Left forelimb (tissue), 1 donor: ENCODE measurements at places on chromosomes 13 and 19.

DNA sequence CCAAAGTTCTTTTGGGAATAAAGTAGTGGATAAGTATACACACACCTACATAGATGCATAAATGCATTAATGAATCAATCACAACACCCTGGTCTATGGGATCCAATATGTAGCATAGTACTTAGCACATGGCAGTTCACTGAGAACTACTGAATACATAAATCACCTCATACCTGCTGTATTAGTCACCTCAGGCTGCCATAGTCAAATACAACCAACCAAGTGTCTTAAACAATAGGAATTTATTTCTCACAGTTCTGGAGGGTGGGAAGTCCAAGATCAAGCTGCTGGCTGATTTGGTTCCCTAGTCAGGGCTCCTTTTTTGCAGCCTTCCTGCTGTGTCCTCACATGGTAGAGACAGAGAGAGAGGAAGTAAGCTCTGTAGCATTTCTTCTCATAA is 228.2 kb downstream of the NHLRC3 start:
- no peak for DNase-seq

- DNase-seq = no peak
Observed at GRCh38 chr19:16561382-16561781, 10.8 kb downstream of the SLC35E1 start.

DNA sequence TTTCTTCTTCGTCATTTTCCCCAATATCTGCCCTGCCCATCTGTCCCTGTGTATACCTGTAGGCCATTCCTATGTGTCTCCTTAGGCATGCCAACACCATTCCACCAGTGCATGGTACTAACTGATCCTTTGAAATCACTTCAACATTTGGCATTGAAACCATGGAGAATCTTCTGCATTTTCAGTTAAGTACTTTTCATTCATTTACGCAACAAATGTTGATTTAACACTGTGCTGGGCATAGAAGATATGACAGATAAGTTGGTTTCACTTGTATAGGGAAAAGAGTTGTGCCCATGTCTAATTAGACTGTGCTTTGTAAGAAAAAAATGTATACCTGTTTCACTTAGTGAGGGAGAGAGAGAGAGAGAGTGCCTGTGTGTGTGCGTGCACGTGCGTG is 77.9 kb upstream of the FLT1 start:
- no peak for DNase-seq

GRCh38 chr19:29664753-29665214 is 477 bp upstream of the PLEKHF1 start:
- DNase-seq = no peak

DNA sequence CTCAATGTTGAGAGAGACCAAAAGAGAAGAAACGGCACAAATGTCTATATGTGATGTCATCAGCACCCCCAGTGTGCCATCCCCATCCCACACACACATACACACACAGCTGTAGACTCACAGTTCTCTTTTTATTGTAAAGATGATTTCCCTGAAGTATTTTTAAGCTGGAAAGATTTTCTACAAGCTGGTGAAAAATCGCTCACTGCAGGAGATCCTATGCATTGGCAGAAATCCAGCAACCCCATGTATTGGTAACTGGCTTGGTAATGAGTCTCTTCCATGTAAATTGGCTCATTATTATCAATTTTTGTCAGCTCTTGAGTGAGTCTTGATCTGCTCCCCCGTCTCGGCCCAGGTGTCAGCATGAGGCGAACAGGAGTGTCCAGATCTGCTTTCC is 107.1 kb upstream of the UQCRFS1 start:
- DNase-seq = no peak

GRCh38 chr19:49862391-49863253 is 4.8 kb downstream of the PNKP start:
- no peak for DNase-seq

- no peak for DNase-seq
Observed at GRCh38 chr19:4233282-4233853, 4.0 kb downstream of the EBI3 start.

DNA sequence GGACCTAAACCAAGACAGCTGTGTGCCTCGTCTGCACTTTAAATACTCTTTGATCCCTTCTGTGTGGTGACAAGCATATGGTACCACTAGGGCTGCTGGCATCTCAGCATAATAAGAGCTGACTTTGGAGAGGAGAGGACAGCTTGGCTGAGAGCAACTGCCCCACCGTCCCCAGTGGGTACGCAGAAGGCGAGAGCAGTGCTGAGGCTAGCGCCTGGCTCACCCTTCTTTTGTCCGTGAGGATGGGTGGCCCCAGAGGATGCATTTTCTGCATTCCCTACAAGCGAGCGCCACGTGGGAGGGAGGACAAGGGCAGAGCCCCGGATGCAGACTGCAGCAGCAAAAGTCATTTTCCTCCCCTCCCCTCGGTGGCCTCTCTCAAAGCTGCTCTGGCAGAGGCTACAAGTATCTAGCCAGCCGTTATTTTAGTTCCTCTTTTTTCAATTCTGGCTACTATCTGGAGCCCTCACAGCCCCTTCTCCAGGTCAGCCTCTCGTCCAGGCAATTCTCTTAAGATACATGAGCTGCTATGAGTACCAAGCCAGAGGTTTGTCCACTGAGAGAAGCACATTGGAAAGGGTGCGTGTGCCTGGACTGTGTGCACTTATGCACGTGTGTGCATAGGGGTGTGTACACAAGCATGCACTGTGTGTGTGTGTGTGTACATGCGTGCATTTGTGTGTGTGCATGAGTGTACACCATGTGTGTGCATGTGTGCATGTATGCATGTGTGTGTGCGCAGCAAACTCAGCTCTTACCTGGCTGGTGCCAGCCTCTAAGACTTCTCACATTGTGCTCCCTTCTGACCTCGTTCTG is 51.3 kb downstream of the RAB20 start:
- no peak for DNase-seq

DNA sequence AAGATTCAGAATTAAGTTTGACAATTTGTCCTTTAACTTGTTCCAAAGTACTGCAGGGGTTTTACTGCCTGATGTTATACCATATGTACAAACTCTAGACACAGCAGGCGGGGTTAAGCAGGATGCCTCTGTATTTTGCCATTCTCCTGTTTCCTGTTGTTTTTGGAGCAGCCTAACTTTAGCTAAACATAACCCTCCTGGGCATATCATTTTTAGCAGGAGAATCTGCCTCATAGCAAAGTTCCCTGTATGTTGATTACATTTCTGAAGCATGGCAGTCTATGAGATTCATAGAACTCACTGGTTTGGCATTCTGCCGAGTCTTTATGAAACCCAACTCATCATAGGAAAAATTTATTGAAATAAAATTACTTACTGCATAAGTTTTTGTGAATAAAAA is 5.2 kb downstream of the LHFPL6 start:
- DNase-seq = no peak

DNA sequence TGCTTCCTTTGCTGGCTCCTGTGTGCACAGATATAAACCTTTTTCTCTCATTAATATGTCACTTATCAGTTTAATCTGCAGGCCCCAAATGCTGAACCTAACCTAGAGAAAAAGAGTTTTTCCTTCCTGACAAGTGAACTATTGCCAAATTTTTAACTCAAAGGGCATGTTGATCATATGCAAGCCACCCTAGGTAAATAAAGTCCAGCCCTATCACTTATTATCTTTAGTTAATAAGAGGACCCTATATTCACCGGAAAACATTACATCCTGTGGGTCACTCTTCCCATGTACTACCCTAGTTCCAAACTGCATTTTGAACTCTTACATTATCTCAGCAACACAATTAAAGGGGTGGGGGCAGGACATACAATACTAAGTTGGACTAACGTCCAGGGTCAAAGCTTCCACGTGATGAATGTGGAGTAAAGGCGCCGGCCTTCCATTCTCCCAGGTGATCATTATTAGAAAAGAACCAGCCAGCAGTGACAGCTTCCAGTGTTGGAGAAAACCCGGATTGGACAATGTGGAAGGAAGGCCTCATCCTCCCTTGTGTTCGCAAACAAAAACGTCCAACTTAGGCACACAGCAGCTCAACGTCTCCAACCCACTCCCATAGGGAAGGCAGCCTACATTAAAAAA is 86.6 kb downstream of the STK24 start:
- DNase-seq = no peak

DNA sequence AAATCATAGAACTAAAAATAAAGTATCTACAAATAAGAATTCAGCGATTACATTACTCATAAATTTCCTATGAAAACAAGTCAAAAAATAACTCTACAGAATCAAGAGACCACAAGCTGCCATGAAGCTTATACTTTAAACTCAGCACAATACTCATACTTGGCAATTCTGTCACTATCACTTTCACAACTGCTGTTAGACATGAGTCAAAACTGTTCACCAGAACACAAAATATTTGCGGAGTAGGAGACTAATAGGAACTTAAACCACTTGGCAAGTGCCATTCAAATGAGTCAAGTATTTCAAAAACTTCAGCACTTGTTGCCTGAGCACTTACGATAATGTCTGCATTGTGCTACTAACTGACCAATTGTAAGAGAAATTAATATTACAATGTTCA is 387.8 kb upstream of the GPC6 start:
- DNase-seq = no peak

- no peak for DNase-seq
Observed at GRCh38 chr19:7883796-7884570, 4.3 kb upstream of the LRRC8E start.

DNA sequence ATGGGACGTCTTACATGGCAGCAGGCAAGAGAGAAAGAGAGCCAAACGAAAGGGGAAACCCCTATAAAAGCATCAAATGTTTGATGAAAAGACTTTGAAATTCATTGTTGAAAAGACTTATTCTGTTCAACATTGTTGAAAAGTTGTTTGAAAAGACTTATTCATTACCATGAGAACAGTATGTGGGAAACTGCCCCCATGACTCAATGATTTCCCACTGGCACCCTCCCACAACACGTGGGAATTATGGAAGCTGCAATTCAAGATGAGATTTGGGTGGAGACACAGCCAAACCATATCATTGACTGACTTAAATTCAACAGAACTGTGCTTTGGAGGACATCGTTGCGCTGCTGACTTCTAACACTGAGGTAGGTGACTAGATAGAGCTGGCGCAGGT is 48.0 kb upstream of the RCBTB2 start:
- no peak for DNase-seq

GRCh38 chr19:11693505-11694499 is 44.9 kb downstream of the ZNF823 start:
- no peak for DNase-seq

GRCh38 chr19:8584965-8585893 is 8.0 kb upstream of the MYO1F start:
- DNase-seq = no peak

DNA sequence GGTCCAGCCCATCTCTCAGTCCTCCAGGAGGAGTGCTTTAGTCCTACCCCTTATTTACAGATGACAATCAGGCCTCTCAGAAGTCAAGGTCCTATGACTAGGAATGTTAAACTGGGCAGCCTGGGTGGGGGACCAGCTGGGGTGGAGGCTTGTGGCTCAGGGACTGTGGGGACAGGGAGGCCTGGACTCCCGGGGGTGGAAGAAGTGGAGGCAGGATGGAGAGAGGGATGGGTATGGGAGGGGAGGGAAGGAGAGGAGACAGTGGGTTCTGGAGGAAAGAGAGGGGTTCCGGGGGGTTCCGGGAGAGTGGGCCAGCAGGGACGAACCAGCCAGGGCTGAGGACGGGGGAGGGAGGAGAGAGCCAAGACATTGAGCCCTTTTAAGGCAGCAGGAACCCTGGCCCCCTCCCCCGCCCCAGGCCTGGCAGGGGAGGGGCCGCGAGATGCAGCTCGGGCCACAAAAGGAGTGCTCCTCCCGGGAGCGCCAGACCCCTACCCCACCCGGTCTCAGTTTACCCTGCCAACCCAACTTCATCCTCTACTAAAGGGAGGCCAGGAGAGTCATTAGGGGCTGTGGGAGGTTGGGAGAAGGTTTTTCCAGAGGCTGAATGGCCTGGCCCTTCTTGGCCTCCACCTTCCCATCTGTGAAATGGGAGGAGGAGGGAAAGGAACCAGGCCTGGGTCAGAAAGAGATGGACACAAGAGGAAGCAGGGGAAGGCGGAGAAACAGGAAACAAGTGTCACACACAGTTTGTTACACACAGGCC is 1.7 kb downstream of the DMPK start:
- DNase-seq = peak; percentile 65

GRCh38 chr13:34577051-34577450 is 365.0 kb upstream of the NBEA start:
- no peak for DNase-seq

DNA sequence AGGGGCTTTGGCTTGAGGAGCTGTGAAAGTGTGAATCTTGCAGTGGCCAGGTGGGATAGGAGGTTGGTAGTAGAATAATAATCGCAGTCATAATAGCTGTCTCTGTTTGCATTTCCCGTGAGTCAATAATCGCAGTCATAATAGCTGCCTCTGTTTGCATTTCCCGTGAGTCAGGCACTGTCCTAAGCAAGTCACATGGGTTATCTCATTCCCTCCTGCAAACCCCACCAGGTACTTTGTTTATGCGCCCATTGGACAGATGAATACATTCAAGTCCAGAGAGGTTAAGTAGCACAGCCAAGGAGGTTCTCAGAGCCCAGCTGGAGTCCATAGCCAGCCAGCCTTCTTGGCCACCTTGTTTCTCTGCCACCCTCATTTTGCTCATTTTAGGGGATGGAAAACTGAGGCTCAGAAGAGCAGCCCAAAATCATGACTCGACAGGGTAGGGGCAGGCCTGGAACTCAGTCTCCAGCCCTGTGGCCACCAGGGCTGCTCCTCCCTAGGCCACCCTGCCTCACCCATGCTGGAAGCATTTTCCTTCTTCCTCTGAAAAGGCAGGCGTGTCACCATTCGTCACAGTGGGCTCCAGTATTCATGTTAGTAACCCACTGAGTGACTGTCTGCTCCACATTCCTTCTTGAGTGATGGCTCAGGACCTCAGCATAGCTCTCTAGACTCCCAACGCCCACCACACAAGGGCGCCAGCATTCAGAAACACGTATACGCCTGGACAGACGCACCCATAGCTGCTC is 206.2 kb downstream of the URI1 start:
- no peak for DNase-seq

GRCh38 chr13:31638577-31638976 is 100.7 kb upstream of the RXFP2 start:
- no peak for DNase-seq

- DNase-seq = no peak
Observed at GRCh38 chr19:991174-991931, 7.2 kb downstream of the WDR18 start.

DNA sequence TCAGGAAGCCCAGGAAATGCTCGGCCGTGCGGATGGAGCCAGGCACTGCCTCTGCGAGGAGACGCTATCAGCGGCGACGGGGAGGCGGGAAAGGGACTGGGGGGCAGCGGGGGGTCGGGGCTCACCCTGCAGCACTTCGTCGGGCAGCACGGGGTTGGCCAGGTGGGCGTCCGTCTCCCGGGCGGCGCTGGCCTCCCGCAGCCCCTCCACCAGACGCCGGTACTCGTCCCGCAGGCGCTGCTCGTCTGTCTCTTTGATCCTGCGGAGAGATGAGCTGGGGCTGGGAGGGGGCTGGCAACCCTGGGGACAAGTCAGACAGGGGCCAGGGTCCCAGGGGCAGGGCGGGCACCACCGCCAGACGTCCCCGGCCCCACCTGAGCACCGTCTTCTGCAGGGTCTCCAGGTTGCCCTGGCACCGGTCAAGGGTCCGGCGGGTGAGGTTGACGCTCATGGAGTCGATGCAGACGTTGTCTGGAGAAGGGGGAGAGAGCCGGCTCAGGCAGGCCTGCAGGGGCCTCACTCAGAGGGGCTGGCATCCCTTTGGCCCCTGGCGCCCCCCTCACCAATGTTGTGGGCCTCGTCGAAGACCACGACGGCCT is 6.4 kb downstream of the ERCC2 start:
- DNase-seq = no peak

GRCh38 chr13:48165727-48166126 is 67.3 kb upstream of the ITM2B start:
- DNase-seq = no peak
